Hindlimb muscle (tissue), 1 donor: ENCODE measurements at places on chromosomes 1 and 21. TPM values are rescaled to one million over a fixed set of nuclear protein-coding genes. Genes with fewer than 3 reads are reported as not detected.

Gene RNU11
- polyA plus RNA-seq: not detected

Gene CPTP
- 20.2 TPM for polyA plus RNA-seq

DNA sequence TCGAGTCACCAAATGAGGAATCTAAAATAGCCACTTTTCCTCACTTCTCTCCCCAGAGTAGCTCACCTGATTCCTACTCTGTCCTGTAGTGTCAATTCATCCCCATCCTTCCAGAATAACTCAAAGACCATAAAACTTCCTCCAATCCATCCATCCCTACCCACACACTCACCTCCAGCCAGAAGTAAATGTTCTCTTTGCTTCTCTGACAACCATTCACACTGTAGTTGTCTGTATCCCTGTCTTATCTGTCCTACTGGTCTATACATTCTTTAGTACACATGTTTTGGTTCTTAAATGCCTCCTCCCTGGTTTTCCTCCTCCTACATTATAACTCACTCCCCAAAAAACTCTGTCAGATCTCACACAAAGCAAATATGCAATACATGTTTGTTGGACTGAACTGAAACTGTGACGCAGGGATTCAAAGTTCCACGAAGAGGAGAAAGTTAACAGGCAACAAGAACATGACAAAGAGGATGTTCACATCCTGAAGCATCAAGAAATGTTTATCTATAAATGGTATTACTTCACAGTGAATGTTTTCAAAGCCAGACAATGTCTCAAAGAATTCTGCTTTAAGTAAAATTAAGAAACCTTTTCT lies 11.0 kb downstream of the TP53BP2 start:
- no peak for DNase-seq

DNA sequence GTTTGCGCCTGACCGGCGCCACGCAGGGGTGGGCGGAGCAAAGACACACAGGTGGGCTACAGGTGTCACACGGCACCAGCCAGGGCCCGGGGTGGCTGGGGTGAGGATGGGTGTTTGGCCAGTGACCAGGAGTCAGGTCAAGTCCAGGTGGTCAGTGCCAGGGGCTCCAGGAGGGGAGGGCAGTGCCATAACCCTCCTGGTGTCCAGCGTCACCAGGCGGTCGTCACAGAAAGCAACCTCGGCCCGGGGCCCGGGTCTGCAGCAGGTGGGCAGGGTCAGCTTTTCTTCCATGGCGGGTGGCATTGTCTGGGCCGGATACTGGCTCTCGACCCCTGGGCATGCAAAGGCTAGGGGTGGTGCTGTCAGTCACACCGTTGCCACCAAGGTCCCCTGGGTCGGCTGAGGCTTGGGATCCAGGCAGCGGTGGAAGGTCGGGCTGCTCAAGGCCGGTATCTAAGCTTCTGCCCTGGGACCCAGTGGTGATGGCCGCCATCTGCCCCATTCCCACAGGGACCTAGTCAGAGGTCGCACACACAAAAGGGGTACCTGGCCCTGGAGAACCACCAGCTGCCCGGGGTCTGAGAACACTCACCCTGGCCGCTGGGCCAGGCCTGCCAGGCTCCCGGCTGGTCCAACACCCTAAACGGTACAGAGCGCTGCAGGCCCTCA lies 1.8 kb downstream of the FNDC10 start:
- DNase-seq: no peak

DNA sequence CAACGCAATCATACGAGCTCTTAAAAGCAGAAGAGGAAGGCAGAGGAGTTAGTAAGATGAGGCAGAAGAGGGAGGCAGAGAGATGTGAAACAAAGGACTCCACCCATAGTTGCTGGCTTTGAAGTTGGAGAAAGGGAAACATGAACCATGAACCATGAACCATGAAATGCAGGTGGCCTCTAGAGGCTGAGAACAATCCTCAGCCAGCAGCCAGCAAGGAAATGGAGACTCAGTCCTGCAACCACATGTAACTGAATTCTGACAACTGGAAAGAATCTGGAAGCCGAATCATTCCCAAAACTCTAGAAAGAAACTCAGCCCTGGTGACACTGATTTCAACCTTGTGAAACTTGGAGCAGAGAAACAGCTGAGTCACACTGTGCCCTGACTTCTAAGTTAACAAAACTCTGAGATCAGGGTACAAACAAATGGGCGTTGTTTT lies 10.1 kb downstream of the DIPK1A start:
- no peak for DNase-seq

DNA sequence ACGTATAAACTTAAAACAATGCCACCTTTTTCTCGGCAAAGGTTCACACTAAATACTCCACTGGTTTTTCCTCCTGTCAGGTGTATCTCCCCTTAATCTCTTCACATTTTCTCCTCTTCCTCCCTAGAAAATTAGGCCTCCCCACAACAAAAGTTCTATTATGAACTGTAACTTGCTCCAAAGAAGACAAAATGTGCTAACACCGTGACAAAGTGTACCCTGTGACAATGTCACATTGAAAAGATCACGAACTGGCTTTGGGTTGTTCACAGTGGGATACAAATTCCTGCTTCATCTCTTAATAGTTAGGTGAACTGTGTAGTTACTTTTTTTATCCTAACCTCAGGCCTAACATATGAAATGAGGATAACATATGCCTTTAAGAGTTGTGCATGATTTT lies 6.0 kb downstream of the NUCKS1 start:
- DNase-seq: no peak

DNA sequence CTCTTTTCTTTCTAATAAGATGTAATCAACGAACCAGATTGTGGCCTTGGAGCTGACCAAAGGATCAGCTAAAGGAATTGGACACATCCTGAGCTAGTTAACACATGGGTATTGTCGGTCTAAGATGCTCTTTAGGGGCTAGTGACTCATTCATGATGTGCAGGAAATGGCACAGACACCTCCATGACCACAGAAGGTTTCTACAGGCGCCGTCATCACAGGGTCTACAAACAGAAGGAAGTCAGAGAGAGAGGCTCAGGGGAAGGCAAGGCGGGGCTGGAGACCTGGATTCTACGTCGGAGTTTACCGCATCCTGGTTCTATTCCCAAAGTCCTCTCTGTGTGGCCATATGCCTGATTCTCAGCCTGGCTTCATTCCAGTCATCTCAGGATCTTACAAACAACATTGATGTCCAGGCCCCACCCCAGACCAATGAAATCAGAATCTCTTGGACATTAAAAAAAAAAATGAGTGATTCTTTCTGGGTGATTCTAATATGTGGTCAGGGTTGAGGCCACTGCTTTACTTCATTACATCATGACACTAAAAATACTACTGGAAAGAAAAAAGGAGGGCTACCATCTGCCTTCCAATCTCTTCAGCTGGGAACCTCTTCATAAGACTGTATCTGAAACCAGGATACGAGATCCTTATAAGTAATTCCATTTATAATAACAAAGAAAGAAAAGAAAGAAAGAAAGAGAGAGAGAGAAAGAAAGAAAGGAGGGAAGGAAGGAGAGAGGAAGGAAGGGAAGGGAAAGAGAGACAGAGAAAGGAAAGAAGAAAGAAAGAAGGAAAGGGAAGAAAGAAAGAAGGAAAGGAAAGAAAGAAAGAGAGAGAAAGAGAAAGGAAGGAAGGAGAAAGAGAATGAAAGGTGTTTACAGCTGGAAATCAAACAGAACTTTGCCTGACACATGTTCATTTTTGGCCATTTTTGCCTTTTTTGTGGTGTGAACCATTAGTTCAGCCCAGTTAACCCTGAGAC lies 11.6 kb upstream of the KCNJ15 start:
- DNase-seq: no peak

GRCh38 chr1:95247607-95248006 lies 13.6 kb downstream of the RWDD3 start:
- DNase-seq: no peak
